MCF 10A (cell line): ENCODE measurements at places on chromosomes 7 and 10.
A peak's percentile ranks its signal among the peaks of the same experiment; 100 is the strongest.

- DNase-seq: no peak
These were observed 184.3 kb upstream of the MBL2 start for GRCh38 chr10:52956861-52957260.

GRCh38 chr7:131173145-131173890 lies 154.4 kb upstream of the MKLN1 start:
- peak; percentile 20 for DNase-seq

DNA sequence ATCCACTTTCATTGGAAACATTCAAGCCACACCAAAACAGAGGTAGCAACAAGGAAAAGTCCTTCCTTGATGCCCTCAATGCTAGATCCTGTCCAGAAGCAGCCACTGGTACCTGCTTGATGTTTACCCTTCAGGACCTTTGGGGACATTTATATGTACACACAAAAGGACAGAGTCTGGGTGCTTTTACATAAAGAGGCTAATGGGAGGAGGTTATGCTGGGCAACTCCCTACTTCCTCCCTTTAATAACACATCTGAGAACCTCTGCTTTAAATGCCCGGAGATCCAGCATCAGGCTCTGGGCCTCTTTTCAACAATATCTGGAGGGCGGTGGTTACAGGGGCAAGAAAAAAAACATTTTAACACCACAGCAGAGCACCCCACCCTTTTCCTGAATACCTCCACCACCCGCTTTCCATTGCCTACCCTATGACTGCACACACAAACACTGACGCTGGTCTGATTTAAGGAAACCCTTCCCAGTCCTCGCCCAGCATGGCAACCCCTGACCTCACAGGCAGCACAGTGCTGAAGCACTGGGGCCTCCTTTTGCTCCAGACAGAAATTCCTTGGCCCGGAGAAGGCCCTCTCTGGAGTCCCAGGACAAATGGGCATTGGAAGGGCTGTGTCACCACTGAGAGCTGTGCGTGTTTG lies 39.3 kb upstream of the DUSP5 start:
- no peak for DNase-seq

GRCh38 chr7:6032167-6032566 lies 991 bp downstream of the ANKRD61 start:
- DNase-seq: no peak

DNA sequence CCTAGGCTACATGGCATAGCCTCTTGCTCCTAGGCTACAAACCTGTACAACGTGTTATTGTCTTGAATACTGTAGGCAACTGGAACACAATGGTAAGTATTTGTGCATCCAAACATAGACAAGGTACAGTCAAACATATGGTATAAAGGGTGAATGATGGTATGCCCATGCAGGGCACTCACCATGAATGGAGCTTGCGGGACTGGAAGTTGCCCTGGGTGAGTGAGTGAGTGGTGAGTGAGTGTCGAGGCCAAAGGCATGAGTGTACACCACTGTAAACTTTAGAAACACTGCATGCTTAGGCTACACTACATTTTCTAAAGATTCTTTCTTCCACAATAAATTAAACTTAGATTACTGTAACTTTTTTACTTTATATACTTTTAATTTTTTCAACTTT lies 165.7 kb downstream of the PARD3 start:
- DNase-seq: no peak

DNA sequence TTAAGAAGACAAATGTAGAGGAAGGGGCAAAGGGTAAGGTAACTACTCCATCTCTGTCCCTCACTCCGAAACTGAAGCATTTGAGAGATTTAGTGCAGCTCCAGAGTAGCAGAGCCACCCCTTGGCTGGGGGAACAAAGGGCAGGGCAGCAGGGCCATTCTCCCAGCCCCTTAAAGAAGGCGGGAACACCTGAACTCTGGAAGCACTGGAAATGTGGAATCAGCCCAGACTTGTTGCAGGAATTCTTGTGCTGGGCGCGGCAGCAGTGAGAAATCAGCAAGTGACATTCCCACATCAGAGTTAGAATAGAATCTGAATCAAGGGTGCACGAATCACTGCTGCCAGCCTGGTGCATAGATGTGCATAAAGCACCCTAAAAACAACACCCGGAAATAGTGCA lies 34.4 kb upstream of the GRM8 start:
- DNase-seq: peak; percentile 16

DNA sequence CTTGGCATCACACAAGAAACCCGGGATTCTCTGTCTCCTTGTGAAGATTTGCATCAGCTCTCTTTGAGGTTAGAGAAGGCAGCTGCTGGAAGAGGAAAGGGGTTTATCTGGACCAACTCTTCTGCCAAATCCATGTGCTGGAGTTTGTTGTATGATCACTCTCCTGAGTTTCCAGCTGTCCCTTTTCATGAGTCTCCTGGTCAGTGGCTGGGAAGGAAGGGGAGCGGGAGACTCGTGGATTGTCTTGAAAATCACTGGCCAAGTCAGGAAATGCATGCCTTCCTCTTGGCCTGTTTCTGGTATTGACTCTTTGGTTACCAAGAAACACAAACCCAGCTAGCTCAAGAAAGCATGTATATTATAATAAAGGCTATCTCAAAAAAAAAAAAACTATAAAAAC lies 38.8 kb downstream of the TACR2 start:
- no peak for DNase-seq

- peak; percentile 57 for DNase-seq
These were observed 159.4 kb upstream of the BMPER start for GRCh38 chr7:33745934-33746333.

DNA sequence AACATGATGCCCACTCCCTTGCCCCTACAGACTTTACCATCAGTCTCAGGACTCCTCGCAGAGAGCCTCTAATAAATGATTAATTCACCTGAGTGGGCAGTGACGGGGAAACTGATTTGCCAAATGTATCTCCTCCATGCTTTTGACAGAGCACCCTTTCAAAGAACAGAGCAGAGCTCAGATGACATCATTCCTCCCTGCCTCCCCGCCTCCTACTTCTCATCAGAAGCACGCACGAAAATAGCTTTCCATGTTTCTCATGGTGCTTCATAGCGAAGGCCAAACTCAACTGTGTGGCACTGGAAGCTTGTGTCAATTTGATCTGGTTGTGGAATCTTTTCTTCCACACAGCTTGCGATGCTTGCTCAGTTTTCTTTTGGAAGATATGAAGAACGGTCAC lies 442.5 kb downstream of the RPS24 start:
- no peak for DNase-seq

DNA sequence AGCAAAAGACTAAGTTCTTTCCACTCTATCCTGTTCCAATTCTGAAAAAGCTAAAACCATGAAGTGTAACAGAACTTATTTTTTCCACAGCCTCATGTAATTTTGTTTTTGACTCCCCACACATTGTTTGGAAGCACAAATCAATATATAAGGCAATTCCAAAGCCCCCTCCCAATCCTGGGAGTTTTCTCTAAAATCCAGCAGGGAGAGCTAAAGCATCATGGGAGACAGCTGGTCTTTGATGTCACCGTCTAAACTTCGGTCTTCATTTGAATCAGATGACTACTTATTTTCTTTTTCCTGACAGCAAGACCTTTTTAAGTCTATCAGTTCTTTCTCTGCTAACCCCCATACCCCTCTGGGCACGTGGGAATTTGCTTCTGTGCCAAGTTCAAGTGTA lies 33.3 kb upstream of the PON1 start:
- DNase-seq: no peak

- no peak for DNase-seq
These were observed 122.1 kb downstream of the BTAF1 start for GRCh38 chr10:92045641-92046106.

DNA sequence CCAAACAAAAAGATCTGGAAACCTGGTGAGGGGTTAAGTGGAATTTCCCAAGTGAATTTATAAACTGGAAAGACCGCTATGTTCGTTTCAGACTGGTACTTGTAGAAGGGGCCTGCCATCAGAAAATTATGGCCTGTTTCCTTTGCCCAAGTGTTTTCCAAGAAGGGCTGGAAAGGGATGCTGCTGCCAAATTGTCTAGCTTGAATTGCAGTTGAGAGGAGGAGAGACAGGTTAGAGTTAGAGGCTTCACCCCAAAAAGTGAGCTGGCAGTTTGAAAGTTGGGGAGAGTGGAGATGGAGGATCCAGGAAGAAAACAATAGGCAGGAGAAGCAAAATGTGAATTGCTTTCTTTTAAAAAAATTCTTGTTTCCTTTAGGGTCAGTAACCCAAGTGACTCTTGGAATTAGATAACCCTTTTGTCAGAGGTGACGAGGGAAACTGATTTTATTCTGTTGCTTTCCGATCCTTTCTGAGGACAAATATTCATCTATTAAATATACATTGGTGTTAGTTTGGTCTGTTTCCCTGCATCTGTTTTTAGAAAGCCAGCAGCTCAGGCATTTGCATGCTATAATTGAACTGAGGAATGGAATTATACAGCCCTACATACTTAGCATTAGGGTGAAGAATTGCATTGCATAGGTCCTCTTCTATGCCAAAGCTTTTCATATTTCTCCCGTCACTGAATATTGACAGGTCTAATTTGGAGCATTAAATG lies 82.5 kb upstream of the PRR15 start:
- no peak for DNase-seq

- peak; percentile 68 for DNase-seq
These were observed 261.2 kb downstream of the SKIDA1 start for GRCh38 chr10:21264271-21264670.

DNA sequence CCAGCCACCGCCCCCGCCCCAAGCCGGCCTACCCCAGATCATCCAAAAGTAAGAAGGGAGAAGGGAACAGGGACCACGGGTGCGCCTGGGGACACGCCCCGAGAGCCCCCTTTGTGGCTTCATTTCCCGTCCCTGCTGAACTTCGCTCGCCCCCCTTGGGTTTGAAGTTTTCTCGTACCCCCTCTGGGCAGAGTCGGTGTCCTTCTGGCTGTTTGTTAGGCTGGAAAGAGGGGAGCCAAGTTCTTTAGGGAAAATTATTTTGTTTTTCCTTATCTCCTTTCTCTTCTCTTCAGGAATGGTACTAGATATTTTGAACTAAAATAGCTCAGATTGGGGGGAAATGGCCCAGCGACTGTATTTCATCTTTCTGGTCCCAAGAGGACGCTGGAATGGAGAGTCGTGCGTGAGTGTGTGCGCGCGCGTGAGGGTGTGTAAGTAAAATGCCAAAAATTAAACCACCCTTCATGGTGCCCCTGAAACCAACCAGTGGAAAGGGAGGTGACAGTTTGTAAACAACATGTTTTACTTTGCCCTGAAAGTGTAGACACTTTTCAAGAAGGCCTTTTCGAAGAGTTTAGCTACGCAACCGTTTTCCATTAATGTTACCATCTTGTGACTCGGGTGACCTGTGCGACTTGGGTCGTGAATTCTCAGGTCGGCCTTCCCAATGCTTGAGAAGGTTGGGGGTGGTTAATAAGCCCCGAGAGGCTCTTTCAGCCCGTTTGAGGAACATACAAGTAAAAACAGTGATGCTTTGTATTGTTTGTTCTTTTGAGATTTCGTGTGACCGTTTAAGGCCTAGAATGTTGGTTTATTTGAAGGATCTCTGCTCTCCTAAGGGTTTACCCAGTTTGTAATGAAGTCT lies 694 bp downstream of the RBM20 start:
- no peak for DNase-seq

GRCh38 chr7:149871576-149871975 lies 2.2 kb upstream of the ATP6V0E2 start:
- DNase-seq: no peak

- DNase-seq: no peak
These were observed 13.4 kb downstream of the SHH start for GRCh38 chr7:155798673-155799439.

DNA sequence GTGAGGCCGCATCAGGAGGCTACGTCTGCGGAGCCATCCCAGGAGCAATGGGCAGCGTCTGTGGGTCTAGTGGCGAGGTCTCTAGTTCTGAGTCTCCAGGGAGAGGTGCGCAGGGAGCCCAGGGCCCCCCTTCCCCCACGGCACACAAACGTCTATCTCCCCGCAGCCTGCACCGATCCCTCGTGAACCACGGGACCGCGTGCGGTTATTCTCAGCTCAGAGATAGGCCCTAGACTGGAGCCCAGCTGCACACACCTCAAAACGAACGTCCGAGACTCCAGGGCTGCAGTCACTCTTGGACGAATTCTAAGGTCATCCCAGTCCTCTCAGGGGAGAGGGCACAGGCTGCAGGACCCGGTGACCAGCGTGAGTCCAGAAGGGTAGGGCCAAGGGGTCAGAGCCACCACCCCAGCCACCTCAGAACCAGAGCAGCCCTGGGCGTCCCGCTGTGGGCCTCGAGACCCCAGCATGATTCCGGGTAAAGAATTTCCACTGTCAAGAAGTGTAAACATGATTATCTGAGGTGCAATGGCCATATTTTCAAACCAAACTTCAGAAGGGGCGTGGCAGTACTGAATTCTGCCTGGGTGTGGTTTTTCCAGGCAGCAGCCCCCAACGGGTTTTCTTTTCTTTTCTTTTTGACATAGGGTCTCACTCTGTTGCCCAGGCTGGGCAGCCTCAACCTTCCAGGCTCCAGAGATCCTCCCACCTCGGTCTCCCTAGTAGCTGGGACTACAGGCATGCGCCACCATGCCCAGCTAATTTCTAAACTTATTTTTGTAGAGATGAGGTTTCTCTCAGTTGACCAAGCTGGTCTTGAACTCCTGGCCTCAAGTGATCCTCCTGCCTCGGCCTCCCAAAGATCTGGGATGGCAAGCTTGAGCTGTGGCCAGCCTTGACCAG lies 57.5 kb downstream of the PWWP2B start:
- no peak for DNase-seq

GRCh38 chr7:28999895-29000716 lies 42.0 kb upstream of the TRIL start:
- DNase-seq: no peak
